ENCODE measurements at places on chromosomes 16 and 17.
A peak's percentile ranks its signal among the peaks of the same experiment; 100 is the strongest.

DNA sequence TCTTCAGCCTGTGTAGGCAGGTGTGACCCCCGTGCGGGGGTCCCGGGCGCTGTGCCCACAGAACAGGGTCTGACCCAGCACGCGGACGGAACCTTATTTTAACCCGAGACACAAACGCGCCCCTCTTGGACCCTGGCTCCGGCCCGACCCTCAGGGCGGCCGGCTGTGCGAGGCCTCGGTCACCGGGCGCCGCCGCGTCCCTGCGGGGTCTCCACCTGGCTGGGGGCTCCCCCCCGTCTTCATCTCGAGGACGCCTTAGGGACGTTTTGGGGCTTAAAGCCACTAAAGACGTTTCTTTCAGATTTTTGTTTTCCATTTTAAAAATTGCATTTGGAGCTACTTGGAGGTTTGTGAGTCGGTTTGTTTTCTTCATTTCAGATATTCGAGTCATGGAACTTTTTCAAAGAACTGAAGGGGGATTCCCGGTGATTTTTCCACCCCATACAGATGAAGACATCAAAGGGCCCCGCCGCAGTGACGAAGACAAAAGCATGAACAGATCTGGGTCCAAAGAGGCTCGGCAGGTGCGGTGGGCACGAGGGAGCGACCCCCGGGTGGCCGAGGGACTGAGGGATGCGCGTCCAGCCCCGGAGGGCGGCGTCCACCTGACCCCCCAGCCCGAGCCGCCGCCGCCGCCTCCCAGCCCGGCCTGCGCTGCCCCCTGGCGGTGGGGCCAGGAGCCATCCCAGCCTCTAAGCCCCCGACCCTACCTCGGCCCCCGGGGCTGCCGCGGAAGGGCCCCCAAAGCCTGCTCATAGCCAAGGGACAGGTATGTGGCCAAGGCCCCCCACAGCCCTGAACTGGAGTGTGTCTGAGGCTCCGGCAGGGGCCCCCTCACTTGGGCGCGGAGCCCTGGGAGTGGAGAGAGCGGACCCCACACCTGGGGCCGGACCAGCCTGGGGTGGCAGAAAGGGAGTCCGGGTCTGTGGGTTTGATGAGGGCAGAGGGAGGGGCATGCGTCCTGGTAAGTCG, 3.8 kb upstream of the CD7 start:
- DNase-seq, result peak; percentile 67

DNA sequence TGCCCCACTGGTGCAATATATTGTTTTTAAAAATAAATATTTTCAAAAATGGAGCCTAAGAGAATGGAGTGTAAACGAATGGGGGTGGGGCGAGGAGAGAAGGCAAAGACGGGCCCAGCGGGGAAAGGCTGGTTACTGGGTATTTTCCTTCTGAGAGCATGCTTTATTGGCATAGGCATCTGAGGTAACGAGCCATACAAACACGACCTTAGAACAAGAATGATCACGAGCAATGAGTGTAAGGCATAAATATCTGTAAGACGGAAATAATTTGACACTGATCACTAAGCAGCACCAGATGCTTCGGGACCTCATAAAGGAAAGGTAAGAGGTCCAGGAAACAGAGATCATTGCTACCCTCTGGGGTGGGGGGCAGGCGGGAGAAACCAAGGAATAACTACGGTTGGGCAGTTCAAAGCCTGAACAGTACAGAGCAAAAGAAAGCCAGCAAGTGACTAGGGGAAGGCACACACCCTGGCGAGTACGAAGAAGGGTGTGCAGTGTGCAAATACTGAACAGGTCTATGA, 959 bp downstream of the SSH2 start:
- DNase-seq, result peak; percentile 13

DNA sequence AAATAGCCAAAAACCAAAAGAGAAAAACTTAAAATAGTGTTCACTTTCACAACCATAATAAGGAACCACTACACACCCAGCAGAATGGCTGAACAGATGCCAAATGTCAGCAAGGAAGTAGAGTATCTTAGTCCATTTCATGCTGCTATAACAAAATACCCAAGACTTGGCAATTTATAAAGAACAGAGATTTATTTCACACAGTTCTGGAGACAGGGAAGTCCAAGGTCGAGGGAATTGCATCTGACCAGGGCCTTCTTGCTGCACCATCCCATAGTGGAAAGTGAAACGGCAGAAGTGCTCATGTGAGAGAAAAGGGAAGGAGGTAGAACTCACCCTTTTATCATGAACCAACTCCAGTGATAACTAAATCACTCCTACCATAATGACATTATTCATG, 33.8 kb upstream of the CCL22 start:
- no peak for DNase-seq

DNA sequence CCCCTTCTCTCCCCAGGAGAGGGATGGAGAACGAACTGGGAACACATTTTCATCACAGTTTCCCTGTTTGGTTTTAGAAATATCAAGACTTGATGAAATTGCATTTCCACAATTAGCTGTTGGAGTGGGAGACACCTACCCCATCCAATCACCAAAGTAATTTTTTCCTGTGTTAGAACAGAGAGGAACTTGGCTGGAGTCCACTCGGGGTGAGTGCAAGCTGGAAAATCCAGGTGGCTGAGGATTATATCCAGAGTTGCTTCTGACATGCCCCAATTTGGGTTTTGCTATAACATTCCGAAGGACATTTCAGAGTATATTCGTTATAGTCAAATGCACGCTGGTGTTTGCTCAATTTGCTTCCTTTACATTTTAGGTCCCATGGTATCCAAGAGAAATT, 231.8 kb downstream of the C16orf95 start:
- no peak for DNase-seq

- no peak for DNase-seq
Observed at GRCh38 chr17:8066841-8067775, 20.4 kb downstream of the ALOX12B start.
